Heart left ventricle (tissue), 16 donors: ENCODE measurements at places on chromosomes 3 and 15. TPM values are rescaled to one million over a fixed set of nuclear protein-coding genes. Genes with fewer than 3 reads are reported as not detected.

DNA sequence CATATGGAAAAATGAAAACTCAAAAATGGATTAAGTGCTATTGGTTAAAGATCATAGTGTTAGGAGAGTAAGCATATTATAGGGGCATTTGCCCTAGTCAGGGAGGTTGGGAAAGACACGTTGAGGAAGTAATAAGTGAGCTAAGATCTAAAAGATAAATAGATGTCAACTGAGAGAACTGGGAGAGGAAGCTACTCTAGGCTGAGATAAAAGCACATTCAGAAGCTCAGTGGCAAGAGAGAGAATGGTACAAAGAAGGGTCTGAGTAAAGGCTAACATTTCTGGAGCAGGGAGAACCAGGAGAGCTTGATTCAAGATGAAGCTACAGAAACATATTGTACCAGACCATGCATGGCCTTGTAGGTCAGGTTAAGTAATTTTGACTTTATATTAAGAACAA is 63.9 kb downstream of the TRPC1 start:
- H3K27me3 ChIP-seq, result no peaks in the 10 kb centered on the region
- peaks cover 18% of the 10 kb centered on the region for H3K36me3 ChIP-seq
- H3K4me1 ChIP-seq, result no peaks in the 10 kb centered on the region
- H3K27ac ChIP-seq, result no peak overlapping the region

GRCh38 chr15:69537901-69538300 is 85.3 kb downstream of the RPLP1 start:
- no peaks in the 10 kb centered on the region for H3K4me1 ChIP-seq
- no peak overlapping the region for H3K27ac ChIP-seq
- no peak for DNase-seq
- no peaks in the 10 kb centered on the region for H3K27me3 ChIP-seq
- H3K36me3 ChIP-seq, result no peaks in the 10 kb centered on the region

GRCh38 chr3:117200962-117201361 is 491.4 kb downstream of the TUSC7 start:
- no peak overlapping the region for H3K27ac ChIP-seq
- H3K36me3 ChIP-seq, result no peaks in the 10 kb centered on the region
- H3K27me3 ChIP-seq, result no peaks in the 10 kb centered on the region
- no peak for DNase-seq

The ALS2CL gene
- 23.1 TPM for total RNA-seq

The OXTR gene
- not detected for total RNA-seq

The PP2D1 gene
- not detected for total RNA-seq
